ENCODE measurements at places on chromosomes 7 and 10. TPM values are rescaled to one million over a fixed set of nuclear protein-coding genes. Genes with fewer than 3 reads are reported as not detected.

Gene CABCOCO1
- not detected for total RNA-seq

Gene OPN1SW
- not detected for total RNA-seq

Gene PON1
- not detected for total RNA-seq

Gene TAS2R4
- total RNA-seq = 7.3 TPM

Gene OR2A1
- 0.84 TPM for total RNA-seq

Gene CACNA2D1
- 22.0 TPM for total RNA-seq

Gene TBXAS1
- total RNA-seq = 80.4 TPM

Gene UCMA
- not detected for total RNA-seq

Gene FRMD4A
- 89.7 TPM for total RNA-seq

Gene SHLD2
- total RNA-seq = 39.6 TPM

Gene PTPRZ1
- 26.4 TPM for total RNA-seq

Gene PGAM2
- total RNA-seq = 0.98 TPM

Gene PNLIPRP3
- not detected for total RNA-seq

Gene VGF
- total RNA-seq = not detected

Gene LLCFC1
- not detected for total RNA-seq

Gene C10orf71
- not detected for total RNA-seq

Gene FKBP9
- 522 TPM for total RNA-seq

Gene OR2A42
- total RNA-seq = not detected

Gene AKR1C1
- 94.8 TPM for total RNA-seq

All from tibial nerve (tissue), 4 donors.